Activated T-helper 9 cell treated with anti-CD3 and anti-CD28 coated beads, Interleukin-2, amount 50 U/mL, for 16 hours (primary cell): ENCODE measurements at places on chromosomes 6 and 20.

- DNase-seq, result no peak
Measured at GRCh38 chr6:166758136-166758704, 131.2 kb upstream of the RPS6KA2 start.

GRCh38 chr6:506508-506907 is 115.0 kb downstream of the IRF4 start:
- peak; percentile 32 for DNase-seq

DNA sequence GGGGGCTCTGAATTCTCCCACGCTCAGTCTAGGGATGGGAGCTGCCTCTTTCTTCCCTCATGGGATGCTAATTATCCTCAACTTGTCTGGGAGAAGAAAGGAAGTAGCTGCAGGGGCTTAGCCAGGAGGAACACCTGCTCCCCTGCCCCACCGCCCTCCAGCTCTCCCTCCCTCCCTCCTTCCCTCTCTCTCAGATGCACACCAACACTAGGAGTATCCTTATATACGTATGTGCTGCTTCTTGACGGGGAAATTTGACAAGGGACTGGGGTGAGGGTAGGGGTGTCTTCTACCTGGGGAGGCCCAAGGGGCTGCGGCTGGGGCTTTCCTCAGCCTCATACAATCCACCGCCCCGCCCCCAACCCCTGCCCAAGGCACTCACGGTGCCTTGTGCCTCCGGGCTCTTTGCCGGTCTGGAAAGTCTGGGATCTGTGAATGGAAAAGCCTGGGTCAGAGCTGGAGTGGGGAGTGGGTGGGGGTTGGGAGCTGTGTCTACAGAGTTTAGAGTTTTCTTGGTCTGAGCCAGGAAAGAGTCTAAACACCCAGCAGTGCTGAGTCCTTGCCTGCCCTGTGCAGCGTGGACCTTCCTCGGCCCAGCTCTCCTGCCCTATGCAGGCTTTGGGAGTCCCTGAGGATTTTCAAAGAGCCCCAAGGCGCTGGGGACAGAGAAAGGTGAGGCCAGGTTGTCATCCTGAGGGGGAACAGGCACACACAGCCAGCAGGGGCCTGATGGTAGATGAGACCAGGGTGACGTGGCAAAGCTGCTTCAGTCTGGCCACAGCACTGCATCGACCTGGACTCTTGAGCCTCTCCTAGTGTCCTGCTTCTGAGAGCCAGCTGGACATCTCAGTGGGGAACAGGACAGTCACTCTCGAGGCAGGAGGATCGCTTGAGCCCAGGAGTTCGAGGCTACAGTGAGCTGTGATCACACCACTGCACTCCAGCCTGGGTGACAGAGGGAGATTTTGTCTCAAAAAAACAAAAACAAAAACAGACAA is 29.3 kb upstream of the EMILIN3 start:
- DNase-seq, result no peak

DNA sequence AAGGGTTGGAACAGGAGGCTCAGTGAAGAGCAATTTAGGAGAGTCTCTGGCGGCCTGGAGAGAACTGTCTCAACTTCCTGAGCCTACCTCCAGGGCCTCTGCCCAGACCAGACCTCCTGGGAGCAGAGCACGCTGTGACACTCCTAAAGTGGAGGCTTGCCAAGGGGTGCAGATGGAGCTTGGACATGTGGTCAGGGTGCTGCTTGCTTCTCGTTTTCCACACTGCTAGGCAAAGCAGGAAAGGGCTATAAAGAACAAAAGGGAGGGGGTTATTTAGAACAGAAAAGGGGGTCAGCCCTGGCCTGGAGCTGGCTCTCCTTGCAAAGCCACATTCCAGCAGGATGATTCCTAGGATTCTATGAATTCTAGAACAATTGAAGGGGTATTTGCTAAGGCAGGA is 145.7 kb upstream of the GGTLC1 start:
- DNase-seq, result no peak

DNA sequence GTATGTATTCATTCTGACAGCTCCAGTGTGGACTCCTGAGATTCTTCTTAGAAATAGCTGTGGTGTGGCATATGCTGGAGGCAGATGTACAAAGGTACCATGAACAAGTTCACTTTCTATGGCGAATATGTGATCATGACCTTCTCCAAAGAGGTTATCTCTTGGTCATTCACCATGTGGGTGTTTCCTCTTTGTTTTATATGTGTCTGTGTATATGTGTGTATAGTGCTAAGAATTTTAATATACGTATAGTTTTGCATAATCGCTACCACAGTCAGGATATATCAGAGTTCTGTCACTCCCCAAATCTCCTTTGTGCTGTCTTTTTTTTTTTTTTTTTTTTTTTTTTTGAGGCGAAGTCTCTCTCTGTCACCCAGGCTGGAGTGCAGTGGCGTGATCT is 47.1 kb downstream of the PHACTR2 start:
- no peak for DNase-seq

- DNase-seq, result no peak
Measured at GRCh38 chr6:17045581-17046322, 56.1 kb upstream of the STMND1 start.

DNA sequence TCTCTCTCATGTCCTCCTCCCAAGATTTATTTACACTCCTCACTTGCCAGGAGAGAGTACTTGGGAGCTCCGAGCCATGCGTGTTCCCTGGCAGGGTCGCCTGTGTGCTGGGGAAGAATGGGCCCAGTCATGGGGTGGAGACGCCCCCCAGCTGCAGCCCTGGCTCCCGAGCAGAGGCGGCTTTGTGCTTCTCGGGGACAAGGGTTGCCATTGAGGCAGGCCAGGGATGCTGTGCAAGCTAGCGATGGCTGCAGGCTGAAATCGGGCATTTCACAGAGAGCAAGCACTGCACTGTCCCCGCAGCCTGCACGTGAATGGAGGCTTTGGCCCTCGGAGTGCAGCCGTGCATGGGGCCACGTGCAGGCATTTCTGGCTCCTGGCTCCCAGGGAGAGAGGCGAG is 23.8 kb downstream of the PHACTR3 start:
- no peak for DNase-seq

- peak; percentile 27 for DNase-seq
Measured at GRCh38 chr20:51636123-51636522, 93.6 kb upstream of the NFATC2 start.

- DNase-seq, result no peak
Measured at GRCh38 chr6:44059359-44060346, 67.6 kb downstream of the MRPL14 start.
